ENCODE measurements at places on chromosomes 6 and 20.

GRCh38 chr6:13709689-13710551, 1.7 kb downstream of the RANBP9 start:
- no peak for DNase-seq

GRCh38 chr6:27839626-27840475, 72.3 kb downstream of the OR2B2 start:
- no peak for DNase-seq

- no peak for DNase-seq
These were observed 44.9 kb upstream of the CCDC28A start for GRCh38 chr6:138728662-138729061.

DNA sequence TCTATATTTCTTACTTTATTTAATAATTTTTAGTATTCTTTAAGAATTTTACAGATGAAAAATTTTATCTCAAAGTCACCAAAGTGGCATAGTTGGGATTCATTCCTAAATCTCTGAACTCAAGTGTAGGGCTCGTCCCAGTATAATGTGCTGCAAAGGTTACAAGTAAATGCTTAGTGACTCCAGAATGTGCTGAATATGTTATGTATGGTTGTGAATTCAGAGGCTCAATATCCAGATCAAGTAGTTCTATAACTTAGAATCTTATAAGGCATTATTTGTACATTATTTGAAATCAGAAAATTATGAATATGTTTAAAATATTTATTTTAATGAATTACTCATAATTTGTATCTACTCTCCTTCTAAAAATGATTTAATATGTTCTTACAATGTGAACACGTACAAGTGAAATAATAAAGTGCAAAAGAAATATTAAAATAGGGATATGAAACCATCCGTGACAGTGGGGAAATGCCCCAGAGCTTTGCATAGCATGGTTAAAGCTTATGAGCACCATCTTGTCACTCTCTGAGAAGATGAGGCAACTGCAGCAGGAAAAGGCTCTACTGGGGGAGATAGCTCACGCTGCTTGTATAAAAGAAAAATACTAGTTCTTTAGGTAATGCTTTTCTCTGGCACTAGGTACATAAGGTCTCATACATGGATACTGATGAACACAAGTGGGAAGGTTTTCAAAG, 259.0 kb downstream of the FOXC1 start:
- no peak for DNase-seq

DNA sequence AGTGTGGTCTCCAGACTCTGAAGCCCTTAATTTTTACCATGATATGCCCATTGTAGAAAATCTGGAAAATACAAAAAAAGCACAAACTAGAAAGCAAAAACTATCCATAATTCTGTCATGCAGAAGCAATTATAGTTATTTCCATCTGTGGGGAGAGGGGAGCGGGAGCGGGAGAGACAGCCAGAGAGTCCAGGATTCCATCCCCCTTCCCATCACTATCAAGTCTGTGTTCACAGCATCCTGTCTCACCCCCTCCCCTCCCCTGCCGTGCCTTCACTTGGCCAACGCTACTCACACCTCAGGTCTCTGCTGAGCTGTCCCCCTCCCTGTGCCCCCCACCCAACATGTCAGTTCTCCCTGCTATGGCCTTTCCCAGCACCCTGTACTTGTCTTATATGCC, 14.5 kb downstream of the RIMS4 start:
- DNase-seq: no peak

DNA sequence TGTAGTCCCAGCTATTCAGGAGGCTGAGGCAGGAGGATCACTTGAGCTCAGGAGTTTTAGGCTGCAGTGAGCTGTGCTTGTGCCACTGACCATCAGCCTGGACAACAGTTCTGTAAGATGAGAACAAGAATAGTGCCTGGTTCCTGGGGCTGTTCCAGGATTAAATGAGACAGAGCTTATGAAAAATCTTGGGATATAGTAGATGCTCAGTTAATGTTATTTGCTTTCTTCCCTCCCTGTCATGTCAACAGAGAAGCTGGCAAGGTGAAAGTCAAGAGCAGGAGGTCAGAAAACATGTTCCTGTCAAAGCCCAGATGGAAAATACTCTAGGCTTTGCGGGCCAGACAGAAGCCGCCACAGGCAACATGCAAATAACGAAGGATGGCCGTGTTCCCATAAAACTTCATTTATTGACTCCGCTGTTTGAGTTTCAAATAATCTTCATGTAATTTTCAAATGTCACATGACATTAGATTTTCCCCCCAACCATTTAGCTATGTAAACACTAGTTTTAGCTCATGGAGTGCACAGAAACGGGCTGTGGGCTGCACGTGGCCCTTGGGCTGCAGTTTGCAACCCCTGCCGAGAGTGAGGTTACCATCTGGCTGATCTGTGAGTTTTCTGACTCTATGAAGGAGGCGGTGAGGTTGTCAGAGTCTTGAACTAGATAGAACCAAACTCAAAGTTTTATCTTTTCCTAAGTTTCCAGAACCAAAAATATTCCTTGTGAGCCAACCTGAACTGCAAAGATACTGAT, 63.4 kb upstream of the PMEPA1 start:
- DNase-seq: no peak

GRCh38 chr6:845566-845965, 152.6 kb upstream of the EXOC2 start:
- DNase-seq: no peak

- DNase-seq: no peak
These were observed 11.7 kb upstream of the TBC1D7 start for GRCh38 chr6:13339863-13340630.

DNA sequence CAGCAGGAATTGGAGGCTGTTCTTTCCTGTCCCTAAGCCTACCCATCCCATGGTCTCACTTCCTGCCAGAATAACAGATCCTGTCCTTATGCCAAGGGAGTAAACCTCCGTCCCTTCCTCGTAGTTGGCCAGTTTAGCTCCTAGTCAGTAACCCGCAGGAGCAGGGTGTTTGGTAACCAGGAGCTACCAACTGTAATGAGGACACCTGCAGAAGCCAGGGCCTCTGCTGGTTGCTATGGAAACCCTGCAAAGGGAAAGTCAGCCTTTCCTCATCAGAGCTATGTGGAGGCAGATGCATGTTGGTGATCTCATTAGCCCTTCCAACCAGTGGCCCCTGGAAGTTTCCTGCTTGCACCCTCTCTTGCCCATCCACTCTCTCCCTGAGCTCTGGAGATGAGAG, 368.2 kb upstream of the SULF2 start:
- DNase-seq: no peak

DNA sequence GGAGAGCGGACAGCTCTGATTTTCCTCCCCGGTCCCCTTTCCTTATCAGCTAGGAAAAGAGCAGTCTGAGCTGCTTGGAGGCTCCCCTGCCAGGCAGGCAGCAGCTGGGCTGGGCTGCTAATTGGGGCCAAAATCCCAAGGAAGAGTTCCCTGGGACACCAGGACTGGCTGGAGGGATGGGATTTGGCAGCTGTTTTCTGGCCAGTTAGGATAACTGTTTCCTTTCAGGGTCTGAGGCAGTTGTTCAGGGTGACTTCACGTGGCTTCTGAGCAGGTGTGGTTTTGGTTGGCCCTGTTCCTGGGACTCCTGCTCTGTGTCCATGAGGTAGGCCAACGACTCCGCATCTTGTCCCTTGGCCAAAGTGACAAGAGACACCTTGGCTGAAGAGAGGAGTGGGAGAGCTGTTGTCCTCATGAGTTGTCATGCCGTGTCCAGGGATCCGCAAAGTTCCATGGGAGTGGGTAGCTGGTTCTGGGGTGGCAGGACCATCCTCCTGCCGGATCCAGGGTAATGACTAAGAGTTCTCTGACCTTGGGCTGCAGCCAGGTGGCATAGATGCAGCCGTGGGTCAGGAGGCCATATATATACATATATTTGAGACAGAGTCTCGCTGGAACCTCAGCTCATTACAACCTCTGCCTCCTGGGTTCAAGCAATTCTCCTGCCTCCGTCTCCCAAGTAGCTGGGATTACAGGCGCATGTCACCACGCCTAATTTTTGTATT, 21.2 kb downstream of the MRPS18A start:
- DNase-seq: no peak

DNA sequence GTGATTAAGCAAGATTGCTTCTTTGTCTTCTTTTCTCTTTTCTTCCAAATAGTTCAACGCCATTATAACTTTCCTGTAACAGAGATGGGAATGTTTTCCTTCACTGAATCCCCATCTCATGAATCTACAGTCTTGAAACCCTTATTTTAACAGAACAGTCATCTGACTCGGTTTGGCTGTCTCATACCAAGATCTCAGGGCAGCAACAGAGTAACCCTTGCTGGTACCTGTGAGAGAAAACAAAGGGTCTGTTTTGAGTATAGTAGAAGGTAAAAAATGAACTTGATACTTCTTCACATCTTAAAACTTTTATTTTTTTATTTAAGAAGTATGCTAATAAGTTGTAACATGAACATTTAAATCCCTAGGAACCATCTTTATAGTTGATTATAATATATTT, 19.6 kb upstream of the DSE start:
- DNase-seq: no peak

- DNase-seq: no peak
These were observed 9.2 kb downstream of the SLC35A1 start for GRCh38 chr6:87481931-87482330.

GRCh38 chr6:110140650-110141049, 38.8 kb downstream of the WASF1 start:
- no peak for DNase-seq

DNA sequence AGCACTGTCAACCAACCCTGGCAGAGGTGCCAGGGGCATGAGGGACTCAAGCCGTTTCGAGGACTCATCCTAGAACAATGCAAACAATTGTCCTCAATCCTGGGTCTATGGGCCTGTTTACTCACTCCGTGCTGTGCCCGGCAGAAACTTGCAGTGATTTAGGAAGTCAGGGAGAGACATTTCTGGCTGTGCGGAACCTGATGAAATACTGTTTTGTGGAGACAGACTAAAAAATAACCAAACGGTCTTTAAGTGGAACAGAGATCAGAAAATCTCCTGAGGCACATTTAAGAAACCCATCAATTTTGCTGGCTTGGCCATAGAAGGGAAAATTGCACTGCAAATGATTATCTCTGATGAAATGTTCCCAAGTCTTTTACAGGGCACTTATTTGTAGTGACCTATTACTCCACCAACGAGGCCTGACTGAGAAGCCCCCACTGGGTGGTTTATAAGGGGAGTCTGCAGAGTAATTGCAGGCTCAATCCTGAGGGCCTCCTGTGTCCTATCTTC, 79.8 kb upstream of the KCNK16 start:
- DNase-seq: no peak

GRCh38 chr20:53743607-53744260, 150.1 kb upstream of the ZNF217 start:
- DNase-seq: no peak

DNA sequence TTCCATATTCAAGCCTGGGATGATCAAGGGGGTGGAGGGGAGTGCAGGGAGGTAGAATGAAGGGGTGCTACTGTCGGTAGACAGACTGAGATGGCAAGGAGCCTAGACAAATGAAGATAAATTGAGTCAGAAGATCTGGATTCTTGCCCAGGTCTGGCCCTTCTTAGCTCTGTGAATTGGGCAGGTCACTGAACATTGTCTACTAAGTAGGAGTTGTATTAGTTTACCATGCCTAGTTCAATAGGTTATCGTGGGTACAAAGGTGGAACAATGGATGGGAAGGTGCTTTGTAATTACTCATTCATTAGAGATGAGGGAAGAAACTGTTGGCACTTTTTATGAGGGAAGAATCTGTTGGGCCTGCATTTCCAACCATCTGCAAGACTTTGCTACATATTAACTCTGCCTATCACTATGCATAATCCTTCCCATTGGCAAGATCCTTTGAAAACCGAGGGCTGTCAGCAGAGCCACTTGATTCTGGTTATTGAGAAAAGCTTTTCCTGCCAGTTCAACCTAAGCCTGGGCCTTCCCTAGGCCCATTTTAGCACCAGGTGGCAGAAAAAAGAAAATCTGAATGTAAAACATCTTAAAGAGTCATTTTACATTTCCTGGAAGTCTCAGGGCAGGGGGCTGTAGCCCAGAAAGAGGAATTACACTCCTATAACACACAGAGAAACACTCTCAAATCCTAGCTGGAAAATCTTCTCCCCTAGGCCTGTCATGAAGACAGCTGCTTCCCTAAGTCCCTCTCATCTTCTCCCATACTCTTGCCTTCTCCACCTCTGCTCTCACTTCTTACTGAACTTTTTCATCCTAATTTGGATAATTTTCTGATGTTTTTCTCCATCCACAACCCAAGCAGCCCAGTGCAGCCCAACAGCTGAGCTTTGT, 103.5 kb downstream of the CD24 start:
- no peak for DNase-seq

- no peak for DNase-seq
These were observed 404 bp downstream of the SLC22A23 start for GRCh38 chr6:3456395-3456897.

- no peak for DNase-seq
These were observed 65.9 kb downstream of the PPP1R14C start for GRCh38 chr6:150208611-150209352.

GRCh38 chr20:24948939-24949679, at the start of gene CST7:
CST7 (plus strand) TSS chr20:24949269; CDS start chr20:24949506, 237 bp downstream.
- peak; percentile 83 for DNase-seq

DNA sequence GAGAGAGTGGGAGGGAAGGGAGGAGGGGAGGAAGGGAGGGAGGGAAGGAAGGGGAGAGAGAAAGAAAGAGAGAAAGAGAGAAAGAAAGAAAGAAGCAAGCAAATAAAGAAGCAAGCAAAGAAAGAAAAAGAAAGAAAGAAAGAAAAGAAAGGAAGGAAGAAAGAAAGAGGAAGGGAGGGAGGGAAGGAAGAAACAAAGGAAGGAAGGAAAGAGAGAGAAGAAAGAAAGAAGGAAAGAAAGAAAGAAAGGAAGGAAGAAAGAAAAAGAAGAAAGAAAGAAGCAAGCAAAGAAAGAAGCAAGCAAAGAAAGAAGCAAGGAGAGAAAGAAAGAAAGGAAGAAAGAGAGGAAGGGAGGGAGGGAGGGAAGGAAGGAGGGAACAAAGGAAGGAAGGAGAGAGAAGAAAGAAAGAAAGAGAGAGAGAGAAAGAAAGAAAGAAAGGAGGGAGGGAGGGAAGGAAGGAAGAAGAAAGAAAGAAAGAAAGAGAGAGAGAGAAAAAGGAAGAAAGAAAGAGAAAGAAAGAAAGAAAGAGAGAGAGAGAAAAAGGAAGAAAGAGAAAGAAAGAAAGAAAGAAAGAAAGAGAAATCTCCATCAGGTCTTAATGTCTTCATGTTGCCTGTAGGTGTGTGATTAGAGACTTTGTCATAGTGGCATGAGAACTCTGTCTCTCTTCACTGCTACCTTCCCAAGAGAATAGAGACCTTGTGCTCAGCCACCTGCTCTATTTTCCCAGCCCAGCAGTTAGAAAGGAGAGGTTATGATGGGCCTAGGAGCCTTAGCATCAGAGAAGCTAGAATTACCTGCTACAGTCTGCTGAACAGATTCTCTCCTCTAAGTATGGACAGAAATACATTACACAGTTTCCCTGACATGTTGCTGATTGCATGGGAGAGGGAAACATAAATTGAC, 5.0 kb downstream of the SEMG1 start:
- no peak for DNase-seq

DNA sequence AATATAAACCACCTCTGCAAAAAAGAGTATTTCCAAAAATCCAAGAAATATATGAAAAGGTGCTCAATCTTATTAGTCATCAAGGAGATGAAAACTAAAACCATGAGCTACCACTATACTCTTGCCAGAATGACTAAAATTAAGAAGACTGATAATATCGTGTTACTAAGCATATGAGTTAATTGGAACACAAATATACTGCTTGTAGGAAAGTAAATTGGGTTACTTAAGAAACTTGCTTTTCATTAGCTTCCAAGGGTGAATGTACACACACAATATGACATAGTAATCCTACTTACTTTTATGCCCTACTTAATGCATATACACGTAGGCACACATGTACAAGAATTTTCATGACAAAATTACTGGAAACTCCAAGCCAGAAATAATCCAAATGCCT, 3.4 kb downstream of the THEMIS start:
- DNase-seq: no peak

GRCh38 chr6:163548624-163549023, 134.1 kb downstream of the QKI start:
- DNase-seq: no peak
